Spleen (tissue), 13 donors: ENCODE measurements at places on chromosomes 7 and 10. TPM values are rescaled to one million over a fixed set of nuclear protein-coding genes. Genes with fewer than 3 reads are reported as not detected.

DNA sequence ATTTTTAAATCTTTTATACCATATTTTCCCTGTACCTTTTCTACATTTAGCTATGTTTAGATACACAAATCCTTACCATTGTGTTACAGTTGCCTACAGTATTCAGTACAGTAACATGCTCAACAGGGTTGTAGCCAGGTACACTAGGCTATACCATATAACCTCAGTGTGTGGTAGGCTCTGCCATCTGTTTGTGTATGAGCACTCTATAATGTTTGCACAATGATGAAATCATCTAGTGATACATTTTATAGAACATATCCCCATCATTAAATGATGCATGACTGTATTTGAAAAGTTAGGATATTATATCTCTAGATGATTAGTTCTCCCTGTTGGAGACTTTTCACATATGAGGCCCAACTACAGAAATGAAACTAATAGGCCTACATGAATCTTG lies 188.6 kb downstream of the STK31 start:
- no peak overlapping the region for H3K27ac ChIP-seq
- H3K4me3 ChIP-seq: no peak overlapping the region
- H3K36me3 ChIP-seq: no peaks in the 10 kb centered on the region
- no peaks in the 10 kb centered on the region for H3K27me3 ChIP-seq

DNA sequence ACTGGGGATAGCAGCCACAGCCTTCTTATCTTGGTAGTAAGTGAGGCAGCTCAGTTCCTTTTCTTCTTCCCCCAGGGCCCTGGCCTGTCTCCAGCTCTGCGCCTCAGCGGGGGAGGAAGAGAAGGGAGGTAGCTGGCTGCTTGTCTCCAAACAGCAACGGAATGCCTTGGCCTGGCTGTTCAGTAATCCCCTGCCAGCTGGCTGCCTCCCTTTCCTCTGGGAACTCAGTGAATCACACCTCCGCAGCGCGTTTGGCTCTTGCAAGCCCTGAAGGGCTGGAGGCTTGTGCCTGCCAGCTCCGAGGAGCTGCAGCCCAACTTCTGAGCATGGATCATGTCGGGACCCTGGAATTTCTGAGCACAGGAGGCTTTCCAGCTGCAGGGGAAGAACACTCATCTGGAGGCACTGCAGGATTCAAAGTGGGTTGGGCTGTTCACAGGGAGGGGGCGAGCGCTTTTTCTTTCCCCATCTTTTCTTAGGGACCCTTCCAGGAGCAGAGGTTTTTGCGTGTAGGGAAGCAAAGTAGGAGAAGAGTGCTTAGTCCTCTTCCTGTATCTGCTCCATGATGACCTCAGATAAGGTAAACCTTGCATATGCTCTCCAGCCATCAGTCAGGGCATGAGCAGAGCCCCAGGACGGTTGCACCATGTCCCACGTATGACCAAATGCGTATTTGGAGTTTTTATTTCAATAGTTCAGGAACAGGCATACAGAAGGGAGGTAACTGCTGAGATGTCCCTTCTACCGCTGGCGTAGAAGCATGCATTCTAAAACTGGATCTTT lies 253.2 kb upstream of the INHBA start:
- no peak overlapping the region for H3K27ac ChIP-seq
- H3K27me3 ChIP-seq: peaks cover 12% of the 10 kb centered on the region
- H3K4me1 ChIP-seq: peaks cover 9% of the 10 kb centered on the region
- peak; percentile 83 for DNase-seq

DNA sequence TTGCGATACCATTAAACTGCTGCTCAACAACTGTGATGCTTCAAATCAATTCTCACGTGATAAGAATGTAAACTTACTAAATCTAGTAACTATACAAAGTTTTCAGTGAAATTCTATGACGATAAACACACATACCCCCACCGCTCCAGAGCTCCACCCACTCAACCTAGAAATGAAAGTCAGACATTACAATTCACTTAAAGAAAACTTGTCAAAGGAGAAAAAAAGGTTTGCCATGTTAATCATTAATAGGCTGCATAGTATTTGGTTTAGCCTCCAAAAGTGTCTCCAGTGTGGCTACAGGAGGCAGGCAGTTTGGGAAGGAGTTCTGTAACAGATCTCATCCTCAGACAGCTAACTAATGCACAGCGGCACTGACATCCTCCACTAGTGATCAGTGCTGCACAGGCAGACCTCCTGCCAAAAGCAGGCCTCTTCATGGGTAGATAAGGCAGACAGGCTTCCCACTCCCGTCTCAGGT lies 3.1 kb downstream of the HERPUD2 start:
- H3K27me3 ChIP-seq: no peaks in the 10 kb centered on the region
- DNase-seq: peak; percentile 77
- peak overlapping the region; percentile 81 for H3K4me3 ChIP-seq
- H3K4me1 ChIP-seq: peaks cover 85% of the 10 kb centered on the region
- peaks cover 4% of the 10 kb centered on the region for H3K36me3 ChIP-seq
- peak overlapping the region; percentile 62 for H3K27ac ChIP-seq

DNA sequence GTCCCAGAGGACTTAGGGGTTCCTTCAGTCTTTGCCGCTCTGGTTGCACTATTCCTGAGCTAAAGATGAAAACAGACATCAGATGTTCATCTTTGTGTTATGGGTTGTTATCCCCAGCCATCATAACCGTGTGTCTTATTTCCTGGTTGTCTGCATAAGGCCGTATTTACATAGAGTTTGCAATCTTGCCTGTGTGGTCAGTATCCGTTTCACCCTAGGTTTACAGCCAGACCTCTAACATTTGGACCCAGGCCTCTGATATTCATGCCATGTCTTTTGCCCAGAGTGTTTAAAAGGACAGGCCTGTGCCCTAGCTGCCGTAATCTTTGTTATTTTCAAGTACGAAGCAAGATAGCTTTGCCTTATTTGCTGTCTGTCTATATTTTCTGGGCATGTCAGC lies 26.6 kb downstream of the LRRC4 start:
- no peak overlapping the region for H3K4me3 ChIP-seq
- H3K36me3 ChIP-seq: peaks cover 51% of the 10 kb centered on the region

Gene TSPAN33
- 55.4 TPM for polyA plus RNA-seq

DNA sequence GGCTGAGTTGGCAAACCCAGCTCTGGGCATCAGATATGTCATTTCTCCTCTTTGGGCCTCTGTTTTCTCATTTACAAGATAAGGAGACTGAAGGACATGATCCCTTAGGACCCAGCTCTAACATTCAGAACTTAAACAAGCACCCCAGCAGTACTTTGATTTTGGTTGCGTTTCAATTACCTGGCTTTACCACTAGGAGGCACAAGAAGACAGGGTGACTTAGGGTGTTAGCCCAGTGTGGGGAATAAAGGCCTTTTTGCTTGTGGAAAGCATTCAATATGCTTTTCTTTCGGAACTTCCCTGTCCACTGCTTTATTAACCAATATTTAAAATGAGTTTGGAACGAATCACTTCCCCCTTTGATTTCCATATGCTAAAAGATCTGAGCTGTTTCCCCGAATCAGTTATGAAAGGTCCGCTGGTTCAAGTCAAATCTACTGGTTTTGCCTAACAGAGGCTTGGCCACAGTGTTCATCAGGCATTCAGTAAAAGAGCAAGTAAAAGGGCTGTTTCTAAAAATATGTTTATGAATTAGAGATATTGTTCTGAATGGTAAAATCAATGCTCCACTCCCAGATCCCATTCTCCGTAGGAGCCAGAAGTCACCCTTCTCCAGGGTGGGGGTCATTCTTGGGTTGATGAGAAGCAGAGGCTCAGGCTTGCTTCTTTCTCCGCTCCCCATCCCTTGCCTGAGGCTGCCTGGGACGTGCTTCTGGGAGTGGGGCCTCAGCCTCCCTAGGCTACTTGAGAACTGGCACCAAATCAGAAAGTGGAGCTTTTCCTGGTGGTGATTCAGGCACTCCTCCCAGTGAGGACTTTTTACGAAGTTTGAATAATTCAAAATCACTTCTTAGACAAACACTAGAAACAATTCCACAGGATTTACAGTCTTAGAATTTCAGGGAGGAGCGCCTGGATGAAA lies 105.5 kb downstream of the MYOF start:
- no peak for DNase-seq
- H3K4me1 ChIP-seq: peaks cover 7% of the 10 kb centered on the region
- H3K4me3 ChIP-seq: no peak overlapping the region
- H3K36me3 ChIP-seq: no peaks in the 10 kb centered on the region
- H3K27ac ChIP-seq: peak overlapping the region; percentile 42

Gene SPDYE2B
- not detected for polyA plus RNA-seq

- no peak overlapping the region for H3K4me3 ChIP-seq
- peak; percentile 74 for DNase-seq
- H3K27me3 ChIP-seq: no peaks in the 10 kb centered on the region
- H3K36me3 ChIP-seq: no peaks in the 10 kb centered on the region
These were observed 139.7 kb downstream of the ADCY1 start for GRCh38 chr7:45713669-45714520.

DNA sequence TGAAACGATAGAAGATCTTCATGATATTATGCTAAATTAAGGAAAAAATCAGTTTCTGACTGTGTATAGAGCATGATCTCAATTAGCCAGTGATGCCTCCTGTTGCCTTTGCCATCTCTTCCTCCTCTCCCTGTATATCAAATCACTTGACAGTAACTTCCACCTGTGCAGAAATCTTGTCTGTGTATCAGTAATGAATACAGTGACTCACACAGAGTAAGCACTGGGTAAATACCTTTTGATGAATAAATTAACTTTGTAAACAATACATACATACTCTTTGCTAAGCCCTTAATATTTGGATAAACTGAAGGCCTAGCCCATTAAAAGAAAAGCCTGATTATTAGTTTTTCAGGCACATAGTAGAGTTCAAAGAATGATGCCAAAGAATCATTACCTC lies 610.6 kb upstream of the NRP1 start:
- H3K4me3 ChIP-seq: no peak overlapping the region
- no peak for DNase-seq
- H3K27ac ChIP-seq: no peak overlapping the region
- H3K4me1 ChIP-seq: no peaks in the 10 kb centered on the region
- H3K27me3 ChIP-seq: no peaks in the 10 kb centered on the region

- no peak for DNase-seq
- no peaks in the 10 kb centered on the region for H3K36me3 ChIP-seq
- H3K27me3 ChIP-seq: peaks cover 99% of the 10 kb centered on the region
- peaks cover 13% of the 10 kb centered on the region for H3K4me1 ChIP-seq
- H3K4me3 ChIP-seq: peak overlapping the region; percentile 58
These were observed 7.8 kb downstream of the TLX1 start for GRCh38 chr10:101138788-101139420.

Gene ANXA8
- polyA plus RNA-seq: 0.32 TPM

- no peaks in the 10 kb centered on the region for H3K36me3 ChIP-seq
- no peak overlapping the region for H3K27ac ChIP-seq
- no peak overlapping the region for H3K4me3 ChIP-seq
- H3K4me1 ChIP-seq: no peaks in the 10 kb centered on the region
- no peak for DNase-seq
- H3K27me3 ChIP-seq: no peaks in the 10 kb centered on the region
These were observed 225.3 kb upstream of the PRSS1 start for GRCh38 chr7:142523821-142524460.
